SW480 (cell line): ENCODE measurements at places on chromosomes 3 and 15.

DNA sequence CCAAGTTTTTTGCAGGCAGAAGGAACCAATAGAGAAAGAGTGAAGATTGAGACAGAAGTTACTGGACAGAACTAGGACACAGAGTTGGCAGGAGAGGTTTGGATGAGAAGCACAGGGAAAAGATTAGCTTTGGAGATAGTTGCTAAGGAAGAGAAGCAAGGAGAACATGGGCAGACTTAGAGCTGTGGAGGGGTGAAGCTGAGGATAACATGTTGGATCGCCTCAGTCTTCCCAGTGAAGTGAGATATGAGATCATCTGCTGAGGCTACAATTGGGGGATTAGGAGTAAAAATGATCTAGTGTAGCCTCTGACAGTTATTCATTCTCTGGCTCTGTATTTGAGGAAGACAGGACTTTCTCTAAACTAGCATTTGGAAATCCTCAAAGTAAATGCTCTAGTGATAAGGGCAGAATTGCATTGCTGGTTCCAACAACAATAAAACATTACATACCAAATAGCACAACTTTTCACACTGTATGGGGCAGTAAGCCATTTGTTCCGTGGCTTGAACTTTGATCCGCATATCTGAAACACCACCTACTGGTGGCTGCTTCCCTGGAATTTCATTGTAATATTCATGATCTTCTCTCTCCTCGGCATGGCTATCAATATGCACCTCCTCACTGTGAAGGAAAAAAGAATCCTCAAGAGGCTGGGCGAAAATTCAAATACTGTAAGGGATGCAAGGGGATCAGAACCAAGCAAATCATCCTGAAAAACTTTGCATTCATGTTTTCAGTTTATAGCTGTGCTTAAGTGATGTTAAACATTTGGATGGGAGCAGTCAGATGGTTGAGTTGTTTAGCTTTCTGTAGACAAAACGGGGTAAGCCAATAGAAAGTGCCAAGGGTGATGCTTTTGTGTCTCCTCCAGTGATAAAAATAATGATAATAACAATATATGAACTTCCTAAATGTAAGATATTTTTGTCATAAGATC, 22.2 kb upstream of the EID1 start:
- peak; percentile 29 for DNase-seq

- no peak for DNase-seq
Measured at GRCh38 chr3:175378348-175378747, 519.2 kb downstream of the NAALADL2 start.

DNA sequence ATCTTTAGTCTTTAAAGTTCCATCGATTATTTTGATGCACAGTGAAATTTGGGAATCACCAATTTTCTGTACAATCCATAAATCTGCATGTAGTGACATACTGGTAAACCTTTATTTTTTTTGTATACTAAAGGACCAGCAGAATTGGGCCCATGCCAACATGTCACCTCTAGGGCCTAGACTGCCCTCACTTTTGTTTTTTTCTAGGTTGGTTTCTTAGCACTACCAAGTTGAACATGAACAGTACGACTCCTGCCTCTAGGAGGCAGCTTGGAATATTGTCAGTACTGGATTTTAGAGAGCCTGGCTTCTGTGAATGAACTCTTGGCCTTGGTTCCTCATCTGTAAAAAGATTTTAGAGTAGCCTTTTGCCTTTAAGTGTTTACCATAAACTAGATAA, 32.3 kb downstream of the NKIRAS1 start:
- DNase-seq = no peak

- DNase-seq = peak; percentile 68
Measured at GRCh38 chr15:73927476-73928240, 1.4 kb downstream of the LOXL1 start.

DNA sequence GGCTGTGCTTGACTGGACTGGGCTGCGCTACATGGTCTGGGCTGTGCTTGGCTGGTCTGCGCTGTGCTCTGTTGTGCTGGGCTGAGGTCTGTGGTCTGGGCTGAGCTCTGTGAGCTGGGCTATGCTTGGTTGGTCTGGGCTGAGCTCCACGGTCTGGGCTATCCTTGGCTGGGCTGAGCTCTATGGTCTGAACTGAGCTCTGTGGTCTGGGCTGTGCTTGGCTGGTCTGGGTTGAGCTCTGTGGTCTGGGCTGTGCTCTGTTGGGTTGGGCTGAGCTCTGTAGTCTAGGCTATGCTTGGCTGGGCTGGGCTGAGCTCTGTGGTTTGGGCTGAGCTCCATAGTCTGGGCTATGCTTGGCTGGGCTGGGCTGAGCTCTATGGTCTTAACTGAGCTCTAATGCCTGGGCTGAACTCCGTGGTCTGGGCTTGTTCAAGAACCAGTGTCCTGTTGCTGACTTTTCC, 92.0 kb downstream of the PLXNA1 start:
- peak; percentile 53 for DNase-seq

DNA sequence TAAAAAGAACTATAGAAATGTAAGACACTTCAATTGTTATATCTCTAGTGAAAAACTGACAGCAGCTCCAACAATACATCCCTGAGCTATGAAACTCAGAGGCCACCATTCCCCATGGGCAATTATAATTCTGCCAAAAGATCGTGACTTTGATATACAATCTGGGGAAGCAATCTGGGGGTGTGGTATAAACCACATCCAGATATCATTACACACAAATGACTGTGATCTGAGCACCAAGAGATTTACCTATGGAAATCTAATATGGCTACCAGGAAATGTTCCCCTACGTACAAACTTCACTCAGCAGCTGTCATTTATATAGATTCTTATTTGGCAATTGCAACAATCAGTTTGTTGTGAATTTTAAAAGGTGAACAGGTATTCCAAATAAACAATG, 110.3 kb downstream of the FRMD5 start:
- DNase-seq = peak; percentile 11

DNA sequence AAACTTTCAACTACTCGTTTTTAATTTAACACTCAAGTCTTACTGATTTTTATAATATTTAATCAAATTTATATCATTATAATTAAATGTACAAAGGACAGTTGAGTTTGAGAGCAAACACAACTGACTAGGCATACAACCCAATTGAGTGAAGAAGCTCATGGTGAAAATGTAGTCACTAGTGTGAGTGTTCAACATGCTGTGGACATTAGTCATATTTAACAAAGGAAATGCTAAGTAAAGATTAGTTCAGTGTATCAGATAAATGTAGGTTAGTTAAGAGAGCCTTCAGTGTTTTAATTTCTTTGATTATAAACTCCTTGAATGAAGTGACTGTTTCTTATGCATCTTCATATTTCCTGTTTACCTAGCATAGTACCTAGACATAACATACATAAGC, 444.2 kb upstream of the GOLIM4 start:
- DNase-seq = no peak

DNA sequence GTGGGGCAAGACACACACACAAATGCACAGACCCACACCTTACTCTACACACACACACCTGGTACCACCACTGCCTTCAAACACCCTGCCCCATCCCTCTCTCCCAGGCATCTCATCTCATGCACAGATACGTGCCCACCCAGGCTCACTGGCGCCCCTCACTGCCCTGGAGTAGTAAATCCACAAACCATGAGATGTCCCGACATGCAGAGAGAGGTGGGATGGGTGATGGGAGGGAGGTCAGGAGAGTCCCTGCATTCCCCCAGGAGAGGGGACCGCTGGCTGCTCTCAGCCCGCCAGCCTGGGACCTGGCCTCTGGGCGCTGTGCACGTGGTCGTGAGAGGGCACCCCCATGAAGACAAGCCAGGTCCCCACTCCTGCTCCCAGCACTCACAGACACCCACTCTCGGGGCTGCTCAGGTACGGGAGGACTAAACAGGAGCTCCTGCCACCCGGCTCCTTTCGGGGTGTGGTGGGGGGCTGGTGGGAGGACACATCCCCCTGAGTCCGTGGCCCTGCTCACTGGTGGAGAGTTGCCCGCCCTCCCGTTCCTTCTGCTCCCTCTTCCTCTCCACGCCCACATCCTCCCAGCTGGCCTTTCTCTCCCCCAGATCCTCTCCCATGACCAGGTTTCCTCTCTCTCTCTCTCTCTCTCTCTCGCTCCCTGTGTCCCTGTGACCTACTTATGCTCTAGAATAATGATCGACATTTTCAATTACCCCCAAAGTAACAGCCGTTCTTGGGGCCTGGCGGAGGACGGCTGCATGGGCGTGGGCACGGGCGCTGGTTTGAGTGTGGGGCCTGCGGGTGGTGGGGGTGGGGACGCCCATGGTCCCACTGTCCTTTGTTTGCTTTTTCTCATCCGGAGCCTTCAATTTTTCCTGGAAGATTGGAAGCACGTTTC, 18.9 kb upstream of the CSPG4 start:
- DNase-seq = no peak

DNA sequence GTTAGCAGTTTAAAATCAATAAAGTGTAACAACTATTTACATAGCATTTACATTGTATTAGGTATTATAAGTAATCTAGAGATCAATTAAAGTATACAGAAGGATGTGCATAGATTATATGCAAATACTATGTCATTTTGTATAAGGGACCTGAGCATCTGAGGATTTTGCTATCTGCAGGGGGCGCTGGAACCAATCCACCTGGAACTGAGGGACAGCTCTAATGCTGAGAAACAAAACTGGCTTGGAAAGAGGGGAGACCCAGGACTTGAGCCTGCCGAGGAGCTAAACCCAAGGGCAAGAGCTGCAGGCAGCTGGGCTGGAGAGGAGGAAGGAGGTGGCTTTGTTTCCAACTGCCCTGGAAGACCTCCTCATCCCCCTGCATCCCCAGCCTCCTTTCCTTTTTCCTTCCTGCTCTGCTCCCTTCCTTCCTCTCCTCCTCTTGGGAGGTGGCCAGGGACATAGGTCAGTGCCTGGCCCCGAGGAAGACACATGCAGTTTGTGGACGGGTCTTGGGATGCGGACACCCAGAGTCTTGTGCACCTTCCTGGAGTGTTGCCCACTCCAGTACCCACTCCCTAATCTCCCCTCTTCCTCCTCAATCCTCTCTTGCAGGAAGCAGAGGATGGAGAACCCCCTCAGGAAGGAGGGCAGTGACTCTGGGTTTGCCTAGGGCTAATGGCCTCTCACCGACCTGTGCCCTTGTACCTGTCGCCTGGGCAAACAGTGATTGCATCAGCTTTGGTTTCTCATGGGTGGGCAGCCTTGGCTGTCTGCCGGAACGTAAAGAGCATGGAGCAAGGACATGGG, 825 bp upstream of the RTP3 start:
- peak; percentile 50 for DNase-seq

GRCh38 chr3:127629467-127630403, 750 bp downstream of the PODXL2 start:
- peak; percentile 20 for DNase-seq

GRCh38 chr3:78804251-78805037, 963.4 kb downstream of the ROBO1 start:
- no peak for DNase-seq

DNA sequence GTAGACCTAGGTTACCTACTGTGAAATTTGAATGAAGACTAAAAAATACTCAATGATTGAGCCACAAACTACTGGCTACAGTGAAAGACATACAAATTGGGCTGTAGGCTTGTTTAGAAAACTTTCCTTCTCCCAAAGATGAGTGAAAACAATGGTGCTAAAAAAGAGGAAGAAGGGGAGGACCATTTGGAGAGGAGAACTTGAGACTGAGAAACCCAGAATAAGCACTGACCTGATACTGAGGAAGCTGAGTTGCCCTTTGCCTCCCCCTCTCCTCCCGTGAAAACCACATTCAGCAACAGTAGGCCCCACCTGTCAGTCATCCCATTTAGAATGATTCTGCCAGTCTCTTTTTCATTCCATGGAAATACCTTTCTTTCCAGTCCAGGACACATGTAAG, 484.0 kb upstream of the TGFBR2 start:
- DNase-seq = no peak

DNA sequence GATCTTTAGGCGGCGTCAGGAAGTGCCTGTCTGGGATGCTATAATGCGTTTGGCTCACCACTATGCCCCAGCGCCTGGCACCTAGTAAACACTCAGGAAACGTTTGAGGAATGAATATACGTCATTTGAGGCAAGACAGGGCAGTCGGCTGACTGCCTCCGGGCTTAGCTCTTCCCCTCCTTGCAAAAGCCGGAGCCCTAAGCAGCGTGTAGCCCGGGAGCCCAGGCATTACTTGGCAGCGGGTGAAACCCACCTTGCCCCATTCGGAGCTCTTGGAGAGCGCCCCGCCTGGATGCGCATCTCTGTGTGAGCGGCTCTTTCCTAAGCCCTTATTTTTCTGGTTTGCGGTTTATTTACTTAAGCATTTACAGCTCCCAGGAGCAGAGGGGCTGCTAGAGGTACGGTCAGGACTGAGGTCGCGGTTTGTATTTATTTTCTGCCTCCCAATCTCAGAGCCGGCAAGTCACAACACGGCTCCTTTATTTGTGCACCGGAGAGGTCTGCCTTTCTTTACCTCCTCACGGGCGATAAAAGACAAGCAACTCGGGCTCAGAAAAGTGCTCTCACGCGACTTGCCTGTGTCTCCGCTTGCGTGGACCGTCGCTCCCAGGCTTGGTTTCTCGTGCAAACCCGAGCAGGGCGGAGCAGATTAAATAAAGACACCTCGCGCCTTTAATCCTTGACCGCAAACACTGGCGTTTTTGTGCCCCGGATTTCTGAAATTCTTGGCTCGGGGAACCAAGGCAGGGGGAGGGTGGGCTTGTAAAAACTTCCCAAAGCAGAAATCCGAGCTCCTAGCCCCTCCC, 737 bp upstream of the ITPR1 start:
- DNase-seq = peak; percentile 49

DNA sequence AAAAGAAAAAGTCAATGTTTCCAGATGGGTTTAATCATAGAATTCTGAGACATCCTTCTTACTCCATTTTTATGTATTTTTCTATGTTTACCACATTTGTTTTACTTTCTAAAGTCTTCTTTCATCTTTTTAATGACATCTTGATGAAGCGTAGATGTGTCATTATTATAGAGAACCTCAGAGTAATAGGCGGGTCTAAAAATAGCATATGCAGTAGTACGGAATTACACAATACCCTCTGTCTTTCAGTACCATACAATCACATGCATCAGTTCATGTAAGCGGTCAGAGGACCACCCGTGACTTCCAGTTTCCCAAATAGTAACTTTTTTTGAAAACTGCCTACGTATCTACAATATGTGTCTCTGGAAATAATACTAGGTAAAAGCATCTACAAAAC, 224.0 kb downstream of the PLOD2 start:
- no peak for DNase-seq

- no peak for DNase-seq
Measured at GRCh38 chr3:127688416-127689265, 15.9 kb downstream of the ABTB1 start.

- no peak for DNase-seq
Measured at GRCh38 chr15:99558084-99558483, 7.7 kb upstream of the MEF2A start.

GRCh38 chr3:138497851-138498250, 63.4 kb downstream of the ESYT3 start:
- no peak for DNase-seq

DNA sequence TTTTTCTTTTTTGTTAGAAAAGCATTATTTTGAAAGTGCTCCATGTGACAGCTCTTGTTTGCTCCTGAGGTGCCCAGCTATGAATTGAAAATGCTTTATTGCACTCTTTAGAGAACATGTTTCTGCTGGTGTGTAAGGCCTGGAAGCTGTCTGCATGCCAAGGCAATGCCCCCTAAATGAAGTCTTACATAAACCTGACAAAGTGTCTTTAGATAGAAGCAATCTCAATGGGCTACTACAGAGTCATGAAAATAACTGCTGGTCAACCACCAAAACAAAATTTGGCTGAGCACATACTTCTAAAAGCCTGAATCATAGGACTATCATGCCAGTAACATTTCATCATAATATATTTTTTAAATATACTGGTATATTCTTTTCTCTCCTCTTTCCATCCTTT, 178.7 kb downstream of the THRB start:
- DNase-seq = no peak
